ENCODE measurements at places on chromosomes 6 and 20. TPM values are rescaled to one million over a fixed set of nuclear protein-coding genes. Genes with fewer than 3 reads are reported as not detected.

Gene TRAPPC3L
- not detected for total RNA-seq

DNA sequence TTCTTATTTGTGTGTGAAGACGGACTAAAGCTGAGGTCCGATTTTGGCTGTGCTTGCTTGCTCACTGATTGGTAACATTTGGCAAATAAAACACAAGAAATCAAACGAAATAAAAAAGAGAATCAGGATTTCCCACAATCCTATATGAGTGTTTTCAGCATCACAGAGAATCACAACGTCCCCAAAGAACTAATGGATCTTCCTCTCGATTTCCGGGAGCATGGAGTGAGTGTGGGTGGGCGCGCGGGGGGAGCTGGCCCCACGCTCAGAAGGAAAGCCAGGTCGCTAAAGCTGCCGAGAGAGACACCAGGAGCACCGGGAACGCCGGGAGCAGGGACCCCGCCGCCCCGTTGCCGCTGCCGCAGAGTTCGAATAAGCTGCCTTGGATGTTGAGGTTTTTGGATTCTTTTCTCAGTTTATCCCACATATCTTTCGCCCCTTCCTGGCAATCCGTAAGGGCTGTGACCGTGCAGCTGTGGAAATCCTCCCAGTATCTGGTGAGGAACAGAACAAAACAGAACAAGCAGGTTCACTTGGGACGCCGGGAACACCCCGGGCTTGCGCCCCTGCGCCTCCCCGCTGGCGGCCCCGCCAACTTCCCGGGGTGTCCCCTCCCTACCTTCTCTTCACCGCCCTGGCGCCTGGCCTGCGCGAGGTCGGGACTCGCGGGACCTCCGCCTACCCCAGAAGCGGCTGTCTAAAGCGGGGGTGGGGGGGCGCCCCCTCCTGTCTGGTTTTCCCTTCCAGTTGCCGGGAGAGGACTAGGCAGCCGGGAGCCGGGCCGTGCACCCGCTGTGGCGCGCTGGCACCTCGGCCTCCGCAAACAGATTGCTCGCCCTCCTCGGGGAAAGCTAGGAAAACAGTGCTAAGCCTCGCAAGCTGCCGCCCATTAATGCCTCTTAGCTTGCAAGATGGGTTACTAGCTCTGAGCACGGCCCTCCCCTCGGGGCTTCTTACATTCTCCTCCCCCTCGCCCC is 7.7 kb downstream of the NRN1 start:
- peaks cover 100% of the 10 kb centered on the region for H3K27me3 ChIP-seq
- no peaks in the 10 kb centered on the region for H3K36me3 ChIP-seq
- H3K4me3 ChIP-seq: peak overlapping the region; percentile 72

DNA sequence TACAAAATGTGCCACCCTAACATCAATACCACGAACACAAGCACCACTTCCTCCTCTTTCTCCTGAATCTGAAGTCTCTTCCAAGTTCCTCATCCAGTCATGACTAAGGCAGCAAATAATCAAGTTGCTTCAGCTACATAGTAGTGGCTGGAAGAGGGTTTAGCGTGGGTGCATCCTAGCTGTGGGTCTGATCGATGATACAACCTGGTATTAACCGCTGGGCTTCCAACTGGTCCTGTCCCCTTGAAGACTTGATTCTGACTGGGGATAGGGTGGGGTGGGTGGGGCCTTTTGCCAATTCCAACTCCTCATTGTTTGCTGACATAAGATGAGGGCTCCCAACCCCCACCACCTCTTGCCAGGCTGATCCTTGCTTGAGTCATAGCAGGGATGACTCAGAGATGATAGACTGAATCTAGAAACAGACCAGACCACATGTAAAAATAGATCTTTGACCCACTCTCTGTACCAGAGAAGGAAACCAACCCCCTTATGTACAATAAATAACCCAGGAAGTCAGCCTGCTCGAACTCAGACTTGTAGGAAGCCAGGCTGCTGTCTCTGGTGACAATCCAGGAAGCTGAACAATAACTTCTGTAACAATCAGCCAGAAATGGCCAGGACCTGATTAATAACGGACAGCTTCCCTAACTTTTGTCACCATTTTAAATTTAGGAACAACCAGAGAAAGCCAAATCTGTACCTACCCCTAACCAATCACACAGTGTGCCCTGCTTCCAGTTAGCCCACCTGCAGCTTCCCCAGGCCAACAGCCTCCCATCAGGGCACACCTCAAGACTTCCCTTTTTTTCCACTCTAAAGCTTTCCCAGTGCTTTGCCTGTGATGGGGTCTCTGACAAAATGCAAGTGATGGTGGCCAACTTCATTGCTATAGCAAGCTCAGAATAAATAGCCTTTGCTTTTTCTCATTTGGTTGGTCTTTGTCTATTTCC is 68.9 kb upstream of the FAM184A start:
- H3K4me1 ChIP-seq: peaks cover 3% of the 10 kb centered on the region
- DNase-seq: no peak
- H3K36me3 ChIP-seq: no peaks in the 10 kb centered on the region
- no peak overlapping the region for H3K4me3 ChIP-seq

DNA sequence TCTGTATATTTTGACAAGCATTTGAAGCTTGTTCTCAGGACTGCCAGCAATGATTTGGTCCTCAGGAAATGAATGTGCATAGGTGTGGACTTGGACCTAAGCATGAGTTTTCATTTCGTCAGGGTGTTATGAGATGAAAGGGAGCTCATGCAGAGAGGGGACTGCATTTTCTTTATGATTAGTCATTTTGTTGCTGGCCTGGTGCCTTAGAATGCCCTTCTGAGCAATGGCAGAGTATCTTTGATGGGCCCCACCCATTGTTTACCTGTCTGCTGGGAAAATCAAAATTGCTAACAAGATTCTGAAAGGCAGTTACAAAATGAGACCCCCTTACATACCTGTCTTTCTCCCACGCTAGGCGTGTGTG is 51.5 kb upstream of the MTHFD1L start:
- H3K4me1 ChIP-seq: no peaks in the 10 kb centered on the region
- no peak for DNase-seq
- no peak overlapping the region for H3K4me3 ChIP-seq
- no peaks in the 10 kb centered on the region for H3K27me3 ChIP-seq

DNA sequence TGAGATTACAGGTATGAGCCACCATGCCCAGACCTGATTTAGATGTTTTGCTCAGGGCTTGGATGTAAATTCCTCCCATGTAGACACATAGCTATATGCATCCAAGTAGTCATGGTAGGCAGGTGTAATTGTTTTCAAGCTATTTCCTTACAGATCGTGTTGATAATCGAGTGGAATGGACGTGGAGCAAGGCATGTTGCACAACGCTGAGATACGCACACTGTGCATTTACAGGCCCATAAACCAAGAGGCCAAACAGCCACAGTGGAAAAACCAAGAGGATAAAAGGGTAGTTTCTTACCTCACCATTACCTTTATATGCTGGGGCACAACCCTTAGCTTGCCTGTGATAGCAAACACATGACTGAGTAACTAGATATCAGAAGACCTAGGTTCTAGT is 51.0 kb upstream of the ADGRF1 start:
- no peak overlapping the region for H3K4me3 ChIP-seq
- DNase-seq: no peak
- H3K27me3 ChIP-seq: no peaks in the 10 kb centered on the region
- no peak overlapping the region for H3K27ac ChIP-seq
- no peaks in the 10 kb centered on the region for H3K36me3 ChIP-seq

- H3K4me3 ChIP-seq: peak overlapping the region; percentile 87
- peak; percentile 84 for DNase-seq
- H3K4me1 ChIP-seq: peaks cover 16% of the 10 kb centered on the region
- peak overlapping the region; percentile 71 for H3K27ac ChIP-seq
- H3K27me3 ChIP-seq: no peaks in the 10 kb centered on the region
- no peaks in the 10 kb centered on the region for H3K36me3 ChIP-seq
These were observed 61.8 kb downstream of the GCNT2 start for GRCh38 chr6:10582774-10583508.

DNA sequence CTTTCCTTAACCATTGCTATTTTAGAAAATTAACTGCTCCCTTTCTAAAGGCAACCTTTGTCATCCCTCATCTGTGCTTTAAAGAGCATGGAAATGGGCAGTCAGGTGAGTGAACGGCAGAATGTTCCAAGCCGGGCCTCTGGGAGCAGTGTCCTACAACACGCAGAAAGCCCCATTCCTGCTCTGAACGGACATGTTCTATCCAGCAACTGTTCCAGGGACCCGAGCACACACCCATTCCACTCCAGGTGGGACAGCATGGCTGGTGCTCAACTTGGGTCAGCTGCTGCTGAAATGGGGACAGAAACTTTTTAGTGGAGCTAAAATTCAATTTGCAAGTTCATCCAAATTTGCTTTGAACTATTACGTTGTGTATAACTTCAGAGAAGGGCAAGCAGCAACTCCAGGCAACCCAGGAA is 26.7 kb downstream of the DIDO1 start:
- no peak overlapping the region for H3K27ac ChIP-seq
- H3K36me3 ChIP-seq: peaks cover 72% of the 10 kb centered on the region
- H3K4me1 ChIP-seq: peaks cover 23% of the 10 kb centered on the region
- peak overlapping the region; percentile 50 for H3K4me3 ChIP-seq
- peak; percentile 73 for DNase-seq

GRCh38 chr6:159886270-159886669 is 4.5 kb upstream of the MAS1 start:
- H3K27ac ChIP-seq: no peak overlapping the region
- no peak for DNase-seq
- H3K36me3 ChIP-seq: no peaks in the 10 kb centered on the region
- no peaks in the 10 kb centered on the region for H3K4me1 ChIP-seq

- H3K27ac ChIP-seq: no peak overlapping the region
- no peaks in the 10 kb centered on the region for H3K4me1 ChIP-seq
- no peaks in the 10 kb centered on the region for H3K27me3 ChIP-seq
- DNase-seq: no peak
These were observed 57.6 kb downstream of the NUDT3 start for GRCh38 chr6:34334796-34335416.

- DNase-seq: peak; percentile 77
- no peaks in the 10 kb centered on the region for H3K36me3 ChIP-seq
- no peak overlapping the region for H3K27ac ChIP-seq
- H3K4me1 ChIP-seq: no peaks in the 10 kb centered on the region
- no peaks in the 10 kb centered on the region for H3K27me3 ChIP-seq
These were observed 12.1 kb upstream of the DDX27 start for GRCh38 chr20:49207076-49207475.

DNA sequence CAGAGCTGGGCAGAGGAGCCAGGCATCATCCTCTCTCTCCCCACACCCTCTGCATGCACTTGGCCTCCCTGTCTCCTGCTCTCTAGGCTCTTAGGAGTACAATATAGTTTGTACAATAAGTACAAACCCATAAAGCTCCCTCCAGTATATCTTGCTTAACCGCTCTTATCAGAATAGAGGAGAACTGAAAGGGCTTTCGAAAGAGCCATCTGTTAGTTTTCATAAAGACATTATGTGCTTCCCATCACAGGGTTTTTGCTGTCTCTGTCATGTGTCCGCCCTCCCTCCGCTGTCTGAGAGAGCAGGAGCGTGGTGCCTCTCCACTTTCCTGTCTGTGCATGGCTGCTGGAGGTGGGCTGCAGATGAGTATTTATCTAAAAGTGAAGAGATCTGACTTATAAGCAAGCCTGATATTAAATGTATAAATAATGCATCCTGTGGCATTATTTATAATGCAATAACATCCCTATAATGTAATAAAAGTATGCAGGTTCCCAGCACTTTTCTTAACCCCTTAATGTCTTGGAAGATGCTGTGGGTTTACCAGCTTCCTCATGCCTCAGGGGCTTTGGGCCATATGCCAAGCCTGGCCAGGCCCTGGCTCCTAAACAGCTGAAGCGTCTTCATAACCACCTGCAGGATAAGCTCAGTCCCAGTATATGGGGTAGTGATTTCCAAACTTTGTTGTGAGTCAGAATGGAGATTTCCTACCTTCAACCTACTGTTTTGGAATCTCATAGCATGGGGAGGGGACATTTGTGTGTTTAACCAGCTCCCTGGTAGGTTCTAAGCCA is 297.1 kb downstream of the DHX35 start:
- no peak overlapping the region for H3K4me3 ChIP-seq
- H3K27ac ChIP-seq: no peak overlapping the region
- DNase-seq: no peak
- H3K4me1 ChIP-seq: no peaks in the 10 kb centered on the region
- no peaks in the 10 kb centered on the region for H3K36me3 ChIP-seq
- no peaks in the 10 kb centered on the region for H3K27me3 ChIP-seq

GRCh38 chr6:88539295-88539764 is 373.2 kb upstream of the CNR1 start:
- H3K27ac ChIP-seq: peak overlapping the region; percentile 84
- peak; percentile 28 for DNase-seq
- no peaks in the 10 kb centered on the region for H3K36me3 ChIP-seq

DNA sequence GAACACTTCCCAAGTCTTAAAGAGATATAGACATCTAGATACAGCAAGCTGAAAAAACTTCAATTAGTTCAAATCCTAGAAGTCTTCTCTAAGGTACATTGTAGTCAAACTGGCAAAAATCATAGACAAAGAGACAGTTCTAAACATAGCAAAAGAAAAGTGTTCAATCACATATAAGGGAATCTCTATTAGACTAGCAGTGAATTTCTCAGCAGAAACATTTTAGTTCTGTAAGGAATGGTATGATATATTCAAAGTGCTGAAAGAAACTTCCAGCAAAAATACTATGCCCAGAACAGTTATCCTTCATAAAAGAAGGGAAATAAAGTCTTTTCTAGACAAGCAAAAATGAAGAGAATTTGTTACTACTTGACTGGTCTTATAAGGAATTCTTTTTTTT is 186.3 kb upstream of the SYNCRIP start:
- no peak overlapping the region for H3K4me3 ChIP-seq
- H3K27me3 ChIP-seq: no peaks in the 10 kb centered on the region
- DNase-seq: no peak
- no peaks in the 10 kb centered on the region for H3K36me3 ChIP-seq

DNA sequence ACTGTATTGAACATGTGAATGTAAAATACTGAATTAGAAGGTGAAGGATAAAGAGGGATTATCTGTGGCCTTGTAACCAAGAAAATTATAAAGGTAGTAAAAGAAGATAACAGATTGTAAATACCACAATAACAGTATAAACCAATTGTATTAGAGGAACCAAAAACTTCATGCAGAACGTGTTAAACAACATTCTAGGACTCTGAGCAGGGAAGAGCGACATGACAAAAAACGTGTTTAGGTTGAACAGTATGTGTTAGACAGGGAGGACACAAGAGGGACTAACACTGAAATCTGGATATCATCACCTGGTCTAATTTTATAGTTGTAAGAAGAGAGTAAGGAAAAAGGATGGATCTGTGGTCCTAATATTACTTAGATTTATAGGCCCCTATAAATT is 259.0 kb upstream of the RUNX2 start:
- H3K4me1 ChIP-seq: no peaks in the 10 kb centered on the region
- DNase-seq: no peak
- H3K36me3 ChIP-seq: no peaks in the 10 kb centered on the region
- H3K27ac ChIP-seq: no peak overlapping the region

DNA sequence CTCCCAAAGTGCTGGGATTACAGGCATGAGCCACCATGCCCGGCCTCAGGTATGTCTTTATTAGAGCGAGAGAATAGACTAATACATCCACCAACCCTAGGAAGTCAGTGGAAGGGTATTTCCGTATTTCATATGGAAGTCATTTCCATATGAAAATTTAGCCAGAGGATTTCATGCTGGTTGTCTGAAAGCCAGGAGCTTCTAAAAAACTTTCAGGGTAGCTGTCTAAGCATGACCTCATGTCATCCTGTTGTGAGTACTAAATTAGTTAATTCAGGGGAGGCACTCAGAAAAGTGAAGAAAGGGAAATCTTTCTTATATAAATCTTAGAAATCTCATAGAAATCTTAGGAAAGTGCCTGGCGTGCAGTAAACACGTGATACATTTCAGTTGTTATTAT is 16.5 kb downstream of the SLC52A3 start:
- no peak for DNase-seq
- H3K27ac ChIP-seq: no peak overlapping the region
- H3K4me3 ChIP-seq: no peak overlapping the region
- no peaks in the 10 kb centered on the region for H3K36me3 ChIP-seq
- no peaks in the 10 kb centered on the region for H3K27me3 ChIP-seq

Gene TXLNB
- total RNA-seq: not detected

Gene OOEP
- not detected for total RNA-seq
